ENCODE measurements at places on chromosomes 11 and 22.

GRCh38 chr22:44224166-44224565 lies 43.4 kb downstream of the PARVG start:
- DNase-seq: no peak

DNA sequence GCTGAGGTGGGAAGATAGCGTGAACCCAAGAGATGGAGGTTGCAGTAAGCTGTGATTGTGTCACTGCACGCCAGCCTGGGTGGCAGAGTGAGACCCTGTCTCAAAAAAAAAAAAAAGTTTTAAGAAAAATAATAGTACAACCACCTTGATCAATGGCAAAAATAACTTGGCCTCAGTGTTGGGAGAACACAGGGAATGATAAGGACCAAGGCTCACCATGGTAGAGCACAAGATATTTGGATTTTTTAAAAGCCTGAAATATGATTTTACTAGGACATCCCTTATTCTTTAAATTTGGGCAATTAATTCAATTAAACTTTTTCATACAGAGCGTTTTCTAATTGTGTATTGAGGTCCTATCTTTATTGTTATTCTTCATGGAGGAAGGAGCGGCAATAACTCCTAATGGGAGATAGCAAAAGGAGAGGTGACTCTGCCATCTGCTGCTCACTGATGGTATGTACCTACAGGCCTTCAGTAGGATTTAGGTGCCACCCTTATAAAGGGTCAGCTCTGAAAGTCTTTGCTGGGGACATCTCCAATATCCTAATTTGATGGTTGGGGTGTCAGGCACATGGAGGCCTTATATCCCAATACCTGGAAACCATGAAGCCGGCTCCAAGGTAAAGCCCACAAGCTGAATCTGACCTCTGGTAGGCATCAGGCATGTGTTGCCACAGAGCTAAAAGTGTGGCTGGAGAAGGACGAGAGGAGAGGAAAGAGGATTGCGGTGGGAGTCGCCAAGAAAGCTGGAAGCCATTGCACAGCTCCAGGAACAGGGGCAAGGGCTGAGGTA lies 21.9 kb upstream of the POLD3 start:
- peak; percentile 77 for DNase-seq

GRCh38 chr11:77202941-77203900 lies 75.2 kb downstream of the MYO7A start:
- no peak for DNase-seq

DNA sequence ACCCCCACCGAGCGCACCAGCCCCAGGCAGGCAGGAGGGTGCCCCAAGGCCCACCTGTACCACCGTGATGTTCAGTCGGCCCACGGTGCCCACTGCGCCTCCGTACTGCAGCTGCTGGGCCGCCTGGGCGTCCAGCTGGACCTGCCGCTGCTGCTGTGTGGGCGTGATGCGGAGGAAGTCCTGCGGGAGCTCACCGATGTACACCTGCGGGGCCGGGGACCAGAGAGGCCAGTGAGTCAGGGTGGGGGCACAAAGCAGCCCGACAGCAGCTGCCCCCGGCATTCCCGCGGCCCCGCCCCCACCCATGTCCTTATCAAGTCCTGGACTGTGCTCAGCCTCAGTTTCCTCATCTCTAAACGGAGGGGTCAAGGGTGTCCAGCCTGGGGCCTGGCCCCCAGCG lies 13.8 kb downstream of the TOLLIP start:
- no peak for DNase-seq

DNA sequence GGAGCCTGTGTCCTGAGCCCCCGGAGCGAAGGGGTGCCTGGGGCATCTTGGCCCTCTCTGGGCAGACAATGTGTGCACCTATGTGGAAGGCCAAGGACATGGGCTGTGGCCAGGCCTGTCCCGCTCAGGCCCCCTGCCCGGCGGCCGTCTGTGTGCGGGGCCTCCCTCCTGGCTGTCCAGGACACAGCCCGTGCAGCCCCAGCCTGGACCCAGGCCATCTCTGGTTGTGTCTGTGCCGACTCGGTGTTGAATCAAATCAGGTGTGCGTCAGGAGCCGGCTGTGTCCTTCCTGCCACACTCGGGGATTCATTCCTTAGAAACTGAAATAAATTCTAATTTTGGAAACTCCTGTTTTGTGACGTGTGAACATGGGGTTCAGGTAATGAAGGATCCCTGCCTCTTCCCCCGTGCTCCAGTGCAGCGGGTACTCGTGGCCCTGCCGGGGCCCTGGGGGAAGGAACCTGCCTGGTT lies 1.5 kb upstream of the SELENOO start:
- no peak for DNase-seq

DNA sequence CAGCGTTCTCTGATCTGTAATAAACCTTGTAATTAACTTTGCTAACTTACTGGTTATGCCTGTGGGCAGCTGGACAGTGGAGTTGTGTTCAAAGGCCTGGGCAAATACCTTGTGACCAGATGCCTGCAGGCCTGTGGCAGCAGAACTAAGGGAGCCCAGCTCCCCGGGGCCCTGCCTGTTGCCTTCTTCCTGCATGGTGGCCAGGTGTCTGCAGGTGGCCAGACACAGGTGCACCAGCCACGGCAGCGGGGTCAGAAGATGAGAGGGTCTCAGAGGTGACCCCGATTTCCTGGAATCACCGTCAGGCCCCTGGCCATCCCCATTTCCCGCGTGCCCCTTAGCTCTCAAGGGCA lies 127.2 kb downstream of the OSBP2 start:
- no peak for DNase-seq

GRCh38 chr11:1075341-1075911 lies 752 bp downstream of the MUC2 start:
- no peak for DNase-seq

- no peak for DNase-seq
Observed at GRCh38 chr11:24704716-24705115, 207.9 kb downstream of the LUZP2 start.

DNA sequence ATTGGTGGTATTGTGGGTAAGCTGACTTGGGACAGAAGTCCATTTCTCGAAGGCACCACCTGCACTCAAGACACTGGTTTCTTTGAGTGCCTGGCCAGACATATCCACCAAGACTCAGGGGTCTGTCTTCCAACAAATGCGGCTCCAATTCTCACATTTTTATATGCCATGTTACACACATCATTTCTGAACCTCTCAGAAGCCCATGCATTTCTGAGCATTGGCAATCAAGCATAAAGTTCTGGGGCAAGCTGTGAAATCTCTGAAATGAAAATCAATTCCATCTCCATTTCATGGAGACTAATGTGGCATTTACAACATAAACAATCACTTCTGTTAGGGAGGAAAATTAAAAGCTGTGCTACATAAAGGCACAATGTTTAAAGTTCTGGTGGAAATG lies 243.7 kb downstream of the KIRREL3 start:
- DNase-seq: no peak

GRCh38 chr11:73240190-73240781 lies 22.2 kb downstream of the P2RY2 start:
- DNase-seq: no peak

- no peak for DNase-seq
Observed at GRCh38 chr22:36220451-36220921, 18.8 kb downstream of the APOL2 start.

DNA sequence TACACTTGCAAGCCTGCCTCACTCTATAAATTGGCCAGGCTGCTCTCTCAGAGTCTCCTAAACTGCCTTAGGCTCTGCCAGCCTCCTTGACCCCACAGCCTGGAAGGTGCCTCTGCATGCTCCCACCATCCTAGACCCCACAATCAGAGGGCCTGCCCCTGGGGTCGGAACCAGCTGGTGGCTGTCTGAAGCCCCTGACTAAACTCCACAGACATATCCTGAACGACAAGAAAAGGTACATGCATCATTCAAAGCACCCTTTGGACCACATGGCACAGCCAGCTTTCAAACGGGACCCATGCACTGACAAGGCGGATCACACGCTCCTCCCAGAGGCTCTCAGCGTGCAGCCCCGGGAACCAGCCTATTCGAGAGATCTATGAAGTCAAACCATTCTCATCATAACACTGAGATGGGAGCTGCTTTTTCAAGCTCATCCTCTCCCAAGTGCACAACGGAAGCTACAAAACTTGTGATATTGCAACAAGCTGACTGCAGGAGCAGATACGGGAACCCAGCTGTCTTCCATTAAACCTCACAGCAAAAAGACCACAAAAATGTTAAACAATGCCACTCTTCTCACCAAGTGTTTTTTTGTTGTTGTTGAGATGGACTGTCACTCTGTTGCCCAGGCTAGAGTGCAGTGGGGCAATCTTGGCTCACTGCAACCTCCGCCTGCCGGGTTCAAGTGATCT lies 8.1 kb downstream of the SHANK2 start:
- no peak for DNase-seq

DNA sequence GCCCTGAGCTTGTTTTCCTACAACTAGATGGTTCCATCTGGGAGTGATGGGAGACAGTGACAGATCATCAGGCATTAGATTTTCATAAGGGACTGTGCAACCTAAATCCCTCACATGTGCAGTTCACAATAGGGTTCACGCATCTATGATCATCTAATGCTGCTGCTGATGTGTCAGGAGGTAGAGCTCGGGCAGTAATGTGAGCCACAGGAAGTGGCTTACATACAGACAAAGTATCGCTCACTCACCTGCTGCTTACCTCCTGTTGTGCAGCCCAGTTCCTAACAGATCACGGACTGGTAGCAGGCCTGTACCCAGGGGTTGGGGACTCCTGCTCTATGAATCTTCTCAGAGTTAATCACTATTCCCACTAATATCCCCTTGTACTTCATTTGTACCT lies 12.4 kb downstream of the AAMDC start:
- no peak for DNase-seq

DNA sequence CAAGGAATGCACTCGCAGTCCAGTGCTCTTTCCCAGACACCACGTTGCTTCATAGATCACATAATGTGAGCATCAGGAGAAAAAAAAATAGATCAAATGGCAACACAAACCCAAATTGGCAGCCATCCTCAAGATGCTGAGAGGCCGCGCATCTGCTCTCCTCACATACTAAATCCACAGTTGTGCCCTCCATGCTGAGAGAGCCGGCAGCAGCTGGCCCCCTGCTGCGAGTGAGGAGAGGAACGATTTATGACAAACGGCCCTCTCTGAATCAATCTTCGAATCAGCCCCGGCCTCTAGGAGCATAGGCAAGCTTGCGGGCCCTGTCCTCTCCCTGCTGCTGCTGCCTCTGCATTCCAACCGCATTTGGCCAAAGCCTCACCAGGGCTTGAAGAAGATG lies 159.9 kb upstream of the TENM4 start:
- no peak for DNase-seq

Measured in KBM-7 (cell line).